GM12891 (cell line): ENCODE measurements at places on chromosomes 2 and 18.

GRCh38 chr2:8431446-8432125 lies 250.3 kb upstream of the ID2 start:
- DNase-seq, result no peak

- DNase-seq, result no peak
Observed at GRCh38 chr2:168404764-168405163, 51.3 kb upstream of the CERS6 start.

GRCh38 chr2:9961013-9961412 lies 9.5 kb downstream of the GRHL1 start:
- DNase-seq, result no peak

DNA sequence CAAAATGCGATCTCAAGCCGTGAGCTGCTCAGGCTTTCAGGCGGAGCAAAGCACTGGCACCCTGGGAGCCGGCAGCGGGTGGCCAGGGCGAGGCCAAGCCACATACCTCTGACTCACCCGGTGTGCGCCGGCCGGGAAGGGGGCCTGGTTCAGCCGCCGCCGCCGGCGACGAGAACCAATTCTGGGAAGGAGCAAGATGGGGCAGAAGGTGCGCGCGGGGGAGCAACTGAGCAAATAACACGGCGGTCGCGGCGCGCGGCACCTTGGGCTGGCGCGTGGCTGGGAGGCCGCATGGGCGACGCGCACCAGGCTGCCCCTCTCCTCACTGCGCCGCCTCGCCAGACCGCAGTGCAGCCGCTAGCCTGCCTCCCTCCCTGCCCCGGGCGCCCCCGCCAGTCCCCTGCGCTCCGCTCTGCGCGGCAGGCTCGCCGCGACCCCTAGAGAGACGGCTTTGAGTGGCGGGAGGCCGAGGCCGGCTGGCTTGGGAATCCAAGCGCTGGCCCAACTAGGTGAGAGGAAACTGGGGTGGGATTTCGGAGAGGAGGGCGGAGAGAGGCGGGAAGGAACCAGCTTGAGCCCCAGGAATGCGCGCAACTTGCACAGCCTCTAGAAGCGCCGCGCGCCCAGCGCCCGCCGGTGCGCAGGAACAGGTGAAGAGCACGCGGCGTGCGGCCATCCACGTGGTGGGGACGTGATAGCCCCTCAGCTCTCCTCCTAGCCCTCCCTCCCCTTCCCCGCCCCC lies 3.2 kb downstream of the NRP2 start:
- DNase-seq, result no peak

DNA sequence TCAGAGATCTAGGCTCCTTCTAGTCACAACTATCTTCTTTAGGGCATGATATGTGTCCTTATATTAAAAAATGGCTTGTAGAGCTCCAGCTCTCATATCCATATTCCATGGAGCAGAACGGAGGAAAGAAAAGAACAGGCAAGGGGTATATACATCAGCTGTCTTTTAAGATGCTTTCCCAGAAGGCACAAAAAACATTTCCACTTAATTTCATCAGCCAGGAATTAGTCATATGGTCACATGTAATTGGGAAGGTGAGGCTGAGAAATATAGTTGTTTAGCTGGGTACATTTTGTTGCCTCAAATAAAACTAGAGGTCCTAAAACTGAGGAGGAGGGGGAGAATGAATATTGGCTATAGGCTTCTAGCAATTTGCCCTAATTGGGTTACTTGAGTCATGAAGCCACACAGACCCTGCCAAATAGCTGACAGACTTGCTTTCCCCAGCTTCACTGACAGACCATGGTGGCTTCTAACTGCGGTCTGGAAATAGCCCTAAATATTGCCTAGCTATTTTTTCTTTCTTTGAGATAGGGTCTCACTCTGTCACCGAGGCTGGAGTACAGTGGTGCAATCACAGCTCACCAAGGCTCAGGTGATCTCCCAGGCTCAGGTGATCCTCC lies 20.0 kb downstream of the MAIP1 start:
- no peak for DNase-seq

DNA sequence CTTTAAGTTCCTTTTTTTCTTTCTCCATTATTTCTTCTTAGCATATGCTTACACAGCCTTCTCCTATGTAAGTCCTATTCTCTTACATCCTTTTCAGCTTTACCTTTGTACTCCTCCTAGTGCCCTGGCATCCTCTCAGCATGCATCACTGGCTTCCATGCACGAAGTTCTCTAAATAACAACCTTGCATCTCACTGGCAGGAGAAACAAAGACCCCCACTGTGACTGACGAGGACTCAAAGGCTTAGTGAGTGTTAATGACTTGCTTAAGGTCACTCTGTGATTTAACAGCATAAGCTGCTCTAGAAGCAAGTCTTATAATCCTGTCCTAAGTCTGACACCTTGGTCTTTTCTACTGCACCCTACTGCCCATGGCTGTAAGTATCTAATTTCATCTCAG lies 1236.0 kb upstream of the CELF4 start:
- DNase-seq, result no peak

DNA sequence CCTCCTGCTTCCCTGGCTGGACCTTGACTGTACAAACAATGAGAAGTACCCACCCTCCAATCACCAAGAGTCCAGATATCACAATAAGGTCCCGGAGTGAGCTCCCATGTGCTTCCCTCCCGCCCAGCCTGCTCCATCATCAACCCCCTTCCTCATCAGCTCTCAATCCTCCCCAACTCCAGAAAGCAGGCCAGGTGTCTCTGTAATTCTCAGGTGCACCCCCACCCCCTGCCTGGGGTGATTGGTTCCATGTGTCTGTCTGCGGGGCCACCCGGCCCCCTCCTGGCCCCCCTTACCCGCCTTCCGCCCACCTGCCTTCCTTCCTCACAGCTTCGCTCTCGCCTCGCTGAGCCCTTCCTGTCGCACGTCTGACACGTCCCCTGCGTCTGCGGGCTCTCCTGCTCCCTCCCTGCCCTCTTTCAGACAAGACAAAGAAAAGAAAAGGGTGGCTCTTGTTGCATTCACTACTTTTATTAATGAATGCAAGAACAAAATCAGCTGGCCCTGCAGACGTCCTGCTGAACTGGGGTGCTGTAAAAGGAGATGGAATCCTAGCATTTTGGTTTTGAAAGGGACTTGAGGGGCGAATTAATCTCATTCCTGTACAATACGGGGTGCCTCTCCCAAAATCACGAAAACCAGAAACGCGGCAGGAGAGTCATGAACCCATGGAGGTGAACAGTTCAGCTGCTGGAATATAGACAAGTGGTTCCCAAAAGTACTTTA lies 26.5 kb upstream of the IGFBP2 start:
- peak; percentile 65 for DNase-seq

GRCh38 chr2:174916270-174916930 lies 88.8 kb downstream of the CHN1 start:
- no peak for DNase-seq

- no peak for DNase-seq
Observed at GRCh38 chr2:212001325-212001724, 537.3 kb downstream of the ERBB4 start.

- no peak for DNase-seq
Observed at GRCh38 chr2:240277807-240278522, 137.5 kb upstream of the OTOS start.

GRCh38 chr2:133489146-133489545 lies 79.1 kb downstream of the NCKAP5 start:
- DNase-seq, result no peak

GRCh38 chr2:20440001-20440560 lies 6.8 kb upstream of the RHOB start:
- no peak for DNase-seq

GRCh38 chr2:212940816-212941215 lies 210.6 kb downstream of the IKZF2 start:
- DNase-seq, result no peak

- no peak for DNase-seq
Observed at GRCh38 chr2:10915731-10916276, 4.1 kb downstream of the KCNF1 start.

GRCh38 chr2:182245963-182246362 lies 180.9 kb downstream of the PDE1A start:
- no peak for DNase-seq

DNA sequence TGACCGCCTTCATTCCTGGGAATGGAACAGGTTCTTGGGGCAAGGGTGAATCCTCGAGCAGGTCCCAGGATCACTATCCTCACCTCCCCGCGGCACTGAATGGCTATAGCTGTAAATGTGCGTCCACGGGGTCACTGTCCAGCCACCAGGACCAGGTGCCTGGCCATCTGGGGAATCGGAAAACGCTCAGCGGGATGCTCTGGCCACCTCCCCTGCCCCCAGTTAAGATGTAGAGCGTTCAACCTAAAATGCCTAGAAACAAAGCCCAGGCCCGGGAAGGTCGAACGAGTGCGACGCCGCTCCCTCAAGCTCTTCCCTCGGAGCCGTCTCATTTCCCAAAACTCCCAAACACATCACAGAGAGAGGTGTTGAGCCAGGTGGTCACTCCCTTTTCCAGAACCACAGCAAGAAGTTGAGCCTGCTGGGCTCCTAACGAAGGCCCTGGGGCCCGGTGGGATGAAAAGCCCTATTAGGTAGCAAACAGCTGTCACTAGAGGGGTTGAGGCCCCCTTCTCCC lies 795 bp upstream of the CAPN10 start:
- no peak for DNase-seq

DNA sequence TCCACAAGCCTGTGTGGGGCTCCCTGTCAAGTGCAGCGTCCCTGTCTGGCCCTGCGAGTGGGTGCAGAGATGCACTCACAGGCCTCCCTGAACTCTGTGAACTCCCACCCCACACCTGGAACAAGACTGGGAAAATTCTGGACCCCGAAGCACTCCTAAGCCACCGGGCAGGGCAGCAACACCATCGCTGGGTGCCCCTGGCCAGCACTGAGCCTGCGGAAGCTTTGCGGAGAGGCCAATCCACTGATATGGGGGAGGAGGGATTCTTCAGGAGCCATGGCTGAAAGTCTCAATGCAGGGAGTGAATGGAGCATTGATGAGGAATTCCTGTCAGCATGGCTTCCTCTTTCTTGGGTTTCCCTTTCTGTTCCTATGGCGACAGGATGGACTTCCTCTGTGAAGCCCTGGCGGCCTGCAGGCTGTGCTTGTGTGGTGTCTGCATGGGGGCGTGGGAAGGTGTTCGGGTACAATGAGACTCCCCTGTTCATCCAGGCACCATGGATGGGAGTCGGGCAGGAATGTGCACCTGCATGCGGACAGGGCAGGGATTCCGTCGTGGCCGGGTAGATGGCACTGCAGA lies 15.1 kb downstream of the TRIB2 start:
- DNase-seq, result no peak

GRCh38 chr18:42338683-42339082 lies 383.6 kb downstream of the PIK3C3 start:
- no peak for DNase-seq

DNA sequence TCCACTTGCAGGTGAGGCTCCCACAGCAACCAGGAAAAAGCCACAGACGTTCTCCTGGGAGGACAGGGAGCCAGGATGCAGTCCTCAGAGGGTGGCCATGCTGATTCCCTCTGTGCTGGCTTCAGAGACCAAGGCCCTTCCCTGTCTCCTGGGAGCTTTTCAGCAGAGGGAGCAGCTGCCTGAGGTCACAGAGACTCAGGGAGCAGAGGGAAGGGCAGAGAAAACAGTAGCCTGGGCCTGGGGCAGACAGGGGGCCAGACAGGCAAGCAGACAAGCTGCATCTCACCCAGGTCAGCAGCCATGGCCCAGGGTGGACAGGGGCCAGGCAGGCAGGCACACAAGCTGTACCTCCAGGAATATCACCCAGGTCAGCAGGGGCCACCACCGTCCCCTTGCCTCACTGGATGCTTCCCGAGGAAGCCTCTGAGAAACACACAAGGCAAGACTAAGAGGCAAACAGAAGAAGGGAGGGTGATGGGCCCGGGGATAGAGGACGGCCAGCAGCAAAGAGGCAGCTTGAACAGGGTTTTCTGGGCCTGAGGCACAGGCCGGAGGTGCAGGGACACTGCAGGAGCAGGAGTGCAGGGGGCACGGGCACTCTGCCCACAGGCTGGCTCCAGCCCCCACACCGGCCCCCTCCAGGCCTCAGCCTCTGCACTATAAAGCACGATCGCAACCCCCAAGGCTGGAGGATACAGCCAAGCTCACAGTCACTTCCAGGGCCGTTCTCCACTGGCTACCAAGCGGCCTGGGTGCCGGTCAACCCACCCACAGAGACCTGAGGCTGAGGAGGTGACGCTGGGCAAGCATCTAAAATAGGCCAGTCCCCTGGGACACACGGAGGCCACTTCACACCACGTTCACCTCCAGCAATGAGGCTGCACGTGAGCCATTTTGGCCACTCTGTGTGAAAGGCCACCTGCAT lies 6.1 kb downstream of the SLC66A2 start:
- no peak for DNase-seq

- no peak for DNase-seq
Observed at GRCh38 chr2:134275058-134275862, 21.4 kb downstream of the MGAT5 start.

GRCh38 chr2:201996006-201996405 lies 37.6 kb upstream of the FZD7 start:
- DNase-seq, result no peak

GRCh38 chr18:2653467-2653866 lies 2.1 kb upstream of the SMCHD1 start:
- no peak for DNase-seq

- no peak for DNase-seq
Observed at GRCh38 chr2:204791230-204791629, 246.0 kb downstream of the PARD3B start.

GRCh38 chr18:58668211-58668610 lies 3.1 kb upstream of the MALT1 start:
- no peak for DNase-seq

GRCh38 chr18:65751155-65752085 lies 608 bp downstream of the CDH7 start:
- DNase-seq, result no peak

DNA sequence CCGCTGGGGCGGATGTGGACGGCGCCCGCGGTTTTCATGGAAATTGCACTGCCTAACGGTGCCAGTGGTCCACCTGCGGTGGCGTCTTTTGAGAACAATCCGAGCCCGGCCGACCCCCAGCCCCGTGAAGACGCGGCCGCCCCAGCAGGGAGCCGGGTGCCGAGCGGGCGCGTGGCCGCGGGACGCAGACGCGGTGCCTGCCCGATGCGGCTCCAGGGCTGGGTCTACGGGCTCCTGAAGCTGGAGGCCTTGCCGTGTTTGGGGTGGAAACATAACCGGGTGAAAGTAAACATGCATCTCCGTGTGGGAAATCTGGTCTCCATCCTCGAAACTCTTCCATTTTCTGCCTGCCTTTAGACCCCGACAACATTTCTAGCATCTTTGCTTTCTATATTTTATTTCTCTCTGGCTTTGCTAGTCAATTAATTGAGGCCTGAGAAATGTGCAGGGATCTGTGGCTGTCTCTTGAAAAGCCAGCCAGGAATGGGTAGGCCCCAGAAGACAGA lies 572 bp downstream of the INPP4A start:
- DNase-seq, result no peak

GRCh38 chr2:126656431-126657147 lies 631 bp downstream of the GYPC start:
- DNase-seq, result no peak

GRCh38 chr2:218852911-218853667 lies 6.5 kb upstream of the WNT6 start:
- DNase-seq, result no peak

GRCh38 chr18:21242780-21243401 lies 859 bp downstream of the GREB1L start:
- no peak for DNase-seq

GRCh38 chr2:63661076-63661475 lies 72.3 kb downstream of the MDH1 start:
- no peak for DNase-seq
